NCI-H1417 (cell line): ENCODE measurements at places on chromosomes 1 and 21.
A peak's percentile ranks its signal among the peaks of the same experiment; 100 is the strongest.

DNA sequence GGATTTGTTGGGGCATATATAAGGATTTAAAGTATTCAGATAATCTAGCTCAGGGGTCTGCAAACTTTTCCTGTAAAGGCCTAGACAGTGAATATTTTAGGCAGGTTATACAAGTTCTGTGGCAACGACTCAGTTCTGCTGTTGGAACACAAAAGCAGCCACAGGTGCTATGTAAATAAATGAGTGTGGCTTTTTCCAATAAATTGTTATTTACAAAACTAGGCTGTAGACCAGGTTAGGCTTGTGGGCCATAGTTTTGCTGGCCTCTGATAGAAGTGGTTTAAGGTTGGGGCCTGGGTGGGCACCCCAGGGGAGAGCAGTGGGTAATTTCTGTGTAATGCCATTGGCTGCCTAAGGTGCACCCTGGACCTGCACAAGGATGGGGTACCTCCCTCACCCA, 16.9 kb upstream of the IGFN1 start:
- DNase-seq: no peak

GRCh38 chr1:25197235-25197975, 34.9 kb downstream of the SYF2 start:
- peak; percentile 91 for DNase-seq

DNA sequence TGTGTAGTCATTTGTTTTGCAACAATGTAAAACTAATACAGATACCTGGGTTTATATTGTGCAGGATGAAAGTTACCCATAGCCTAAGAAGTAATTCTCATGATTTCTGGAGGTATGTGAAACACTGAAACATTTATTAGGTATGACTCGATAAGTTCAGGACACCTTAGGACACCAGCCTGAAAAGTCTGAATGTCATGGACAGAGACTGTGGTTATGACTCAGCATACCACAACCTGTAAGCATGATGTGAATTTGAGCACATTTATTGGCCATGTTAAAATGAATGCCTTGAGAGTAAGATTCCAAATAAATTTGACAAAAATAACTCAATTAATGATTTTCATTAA, 1471.7 kb upstream of the B3GALT2 start:
- no peak for DNase-seq

DNA sequence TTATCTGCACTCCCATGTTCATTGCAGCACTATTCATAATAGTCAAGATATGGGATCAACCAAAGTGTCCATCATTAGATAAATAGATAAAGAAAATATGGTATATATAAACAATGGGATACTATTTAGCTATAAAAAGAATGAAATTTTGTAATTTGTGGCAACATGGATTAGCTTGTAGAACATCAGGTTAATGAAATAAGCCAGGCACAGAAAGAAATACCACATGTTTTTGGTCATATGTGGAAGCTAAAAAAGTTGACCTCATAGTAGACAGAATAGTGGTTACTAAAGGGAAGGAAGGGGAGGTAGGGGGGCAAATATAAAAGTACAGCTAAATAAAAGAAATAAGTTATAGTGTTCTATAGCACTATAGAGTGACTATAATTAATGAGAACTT, 68.5 kb downstream of the SCMH1 start:
- no peak for DNase-seq

DNA sequence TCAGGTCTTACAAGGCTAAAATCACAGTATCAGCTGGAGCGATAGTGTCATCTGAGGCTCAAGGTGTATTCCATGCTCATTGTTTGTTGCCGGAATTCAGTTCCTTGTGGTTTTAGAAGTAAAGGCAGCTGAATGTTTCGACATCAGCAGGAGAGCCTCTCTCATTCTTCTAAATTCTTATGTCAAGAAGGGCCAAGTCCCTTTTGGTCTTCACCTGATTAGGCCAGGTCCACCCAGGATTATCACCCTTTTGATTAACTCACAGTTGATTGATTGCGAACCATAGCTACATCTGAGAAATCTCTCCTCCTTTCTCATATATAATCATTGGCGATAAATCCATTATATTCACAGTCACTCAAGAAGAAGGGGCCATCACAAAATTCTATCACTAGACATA, 806.7 kb upstream of the PRMT6 start:
- no peak for DNase-seq

- no peak for DNase-seq
These were observed 93.8 kb downstream of the MTR start for GRCh38 chr1:236888903-236889302.

- DNase-seq: no peak
These were observed 136.1 kb downstream of the KIF26B start for GRCh38 chr1:245290836-245291235.

GRCh38 chr1:229209816-229210215, 61.1 kb upstream of the RAB4A start:
- no peak for DNase-seq

DNA sequence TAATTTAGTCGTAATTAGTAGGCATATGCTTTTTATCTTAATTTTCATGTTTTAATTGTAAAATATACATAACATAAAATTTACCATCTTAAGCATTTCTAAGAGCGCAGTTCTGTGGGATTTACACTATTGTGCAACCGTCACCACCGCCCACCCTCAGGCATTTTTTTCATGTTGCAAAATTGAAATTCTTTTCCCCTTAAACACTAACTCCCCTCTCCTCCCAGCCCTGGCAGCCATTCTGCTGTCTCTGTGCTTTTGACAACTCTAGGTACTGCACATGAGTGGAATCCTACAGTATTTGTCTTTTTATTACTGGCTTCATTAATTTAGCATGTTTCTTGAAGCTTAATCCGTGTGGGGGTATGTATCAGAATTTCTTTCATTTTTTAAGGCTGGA, 7.8 kb downstream of the PIK3CD start:
- DNase-seq: no peak
